ENCODE measurements at places on chromosomes 6 and 20.
A peak's percentile ranks its signal among the peaks of the same experiment; 100 is the strongest.

GRCh38 chr20:44079291-44079690 lies 107.7 kb downstream of the JPH2 start:
- no peak for DNase-seq

DNA sequence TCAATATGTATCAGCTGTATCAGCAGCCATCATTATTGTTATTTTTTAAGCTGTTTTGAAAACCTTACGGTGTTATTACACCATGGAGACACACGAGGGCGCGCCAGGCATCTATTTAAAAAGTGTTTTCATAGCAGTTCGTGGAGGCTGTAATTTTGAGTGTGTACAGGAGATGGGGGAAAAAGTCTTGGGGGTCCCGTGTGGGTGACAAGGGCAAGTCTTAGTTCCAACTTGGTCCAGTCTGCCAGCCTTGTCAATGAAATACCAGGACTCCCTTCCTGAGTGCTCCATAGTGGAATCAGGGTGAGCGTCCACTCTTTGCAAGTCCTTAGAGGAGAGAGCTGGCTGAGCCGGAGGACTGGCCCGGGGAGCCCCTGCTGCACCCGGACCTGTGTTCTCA lies 43.3 kb downstream of the SLC2A10 start:
- DNase-seq = peak; percentile 9

DNA sequence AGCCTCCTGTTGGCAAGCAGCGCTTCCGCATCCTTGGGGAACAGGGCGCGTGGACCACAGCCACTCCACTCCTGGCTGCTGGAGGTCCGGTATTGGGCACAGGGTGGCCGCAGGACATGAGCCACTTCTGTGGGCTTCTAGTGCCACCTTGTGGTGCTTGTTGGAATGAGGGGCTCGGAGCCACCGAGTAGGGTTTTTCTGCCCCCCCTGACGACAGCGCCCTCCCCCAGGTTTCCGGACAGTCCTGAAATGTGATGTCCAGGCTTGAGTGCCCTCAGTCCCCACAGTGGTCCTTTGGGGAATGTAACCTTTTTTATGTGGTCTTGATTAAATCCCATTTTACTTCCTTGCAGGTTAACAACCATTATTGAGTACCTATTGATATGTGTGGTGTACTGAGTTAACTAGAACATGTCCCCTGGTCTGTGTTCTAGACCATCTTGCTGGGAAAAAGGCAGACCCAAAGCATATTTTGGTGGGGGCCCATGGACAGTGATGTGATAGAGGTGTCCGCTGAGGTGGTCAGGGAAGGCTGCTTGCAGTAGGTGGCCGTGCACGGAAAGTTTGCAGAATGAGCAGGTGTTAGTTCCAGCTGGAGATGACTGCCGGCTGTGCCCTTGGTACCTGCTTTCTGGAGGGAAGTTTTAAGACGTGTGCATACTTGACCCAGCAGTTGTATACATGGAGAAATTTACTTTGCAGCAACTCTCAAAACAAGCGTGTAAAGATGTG lies 70.0 kb downstream of the PTPN1 start:
- no peak for DNase-seq

DNA sequence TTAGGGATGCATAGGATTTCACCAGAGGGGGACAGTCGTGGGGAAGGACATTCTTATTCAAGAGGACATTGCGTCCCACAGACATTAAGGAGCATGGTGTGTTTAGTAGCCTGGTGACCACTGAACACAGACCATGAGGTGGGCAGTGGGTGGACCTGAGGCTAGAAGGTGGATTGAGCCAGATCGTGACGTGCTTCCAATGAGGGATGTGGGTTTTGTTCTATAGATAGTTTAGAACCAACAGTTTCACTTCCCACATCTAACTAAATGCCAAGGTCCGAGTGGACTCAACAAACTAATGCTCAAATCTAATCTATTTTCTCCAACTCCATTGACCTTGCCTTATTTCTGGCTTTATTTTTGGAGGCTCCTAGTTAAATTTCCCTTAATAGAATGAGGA lies 58.5 kb downstream of the OGFRL1 start:
- no peak for DNase-seq

- no peak for DNase-seq
Measured at GRCh38 chr20:40274912-40275533, 414.0 kb downstream of the MAFB start.

DNA sequence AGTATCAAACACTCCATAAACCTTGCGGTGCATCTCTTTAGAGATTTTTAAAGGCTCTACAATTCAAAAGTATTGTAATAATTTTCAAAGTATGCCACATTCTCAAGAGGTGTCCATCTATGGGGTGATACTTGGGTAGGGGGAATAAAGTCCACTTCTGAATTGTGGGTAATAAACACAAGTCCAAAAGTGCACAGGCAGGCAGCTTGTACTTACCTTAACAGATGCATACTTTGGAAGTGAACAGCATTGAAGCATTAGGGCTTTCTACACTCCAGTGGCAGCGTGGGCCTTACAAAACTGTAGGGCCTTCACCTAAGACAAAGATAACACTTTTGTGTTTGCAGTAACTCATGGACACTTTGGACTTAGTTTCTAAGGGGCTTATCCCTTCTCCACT lies 58.6 kb downstream of the AIG1 start:
- DNase-seq = no peak

DNA sequence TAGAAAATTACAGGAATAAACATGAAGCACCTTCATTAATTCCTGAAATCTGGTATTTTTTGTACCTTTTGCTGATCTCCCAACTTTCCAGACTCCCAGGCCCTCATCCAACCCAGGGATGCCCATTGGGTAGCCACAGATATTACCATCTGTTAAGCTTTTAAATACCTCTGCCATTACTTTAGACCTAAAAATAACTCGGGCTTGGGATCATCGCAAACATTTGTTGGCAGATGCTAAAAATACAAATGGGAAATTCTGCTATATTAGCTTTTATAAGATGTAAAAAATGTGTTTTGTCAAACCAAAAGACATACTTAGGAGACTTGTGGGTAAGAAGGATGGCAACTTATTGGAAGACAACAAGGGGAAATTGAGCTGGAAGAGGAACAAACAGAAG lies 376.1 kb downstream of the CENPW start:
- DNase-seq = no peak

DNA sequence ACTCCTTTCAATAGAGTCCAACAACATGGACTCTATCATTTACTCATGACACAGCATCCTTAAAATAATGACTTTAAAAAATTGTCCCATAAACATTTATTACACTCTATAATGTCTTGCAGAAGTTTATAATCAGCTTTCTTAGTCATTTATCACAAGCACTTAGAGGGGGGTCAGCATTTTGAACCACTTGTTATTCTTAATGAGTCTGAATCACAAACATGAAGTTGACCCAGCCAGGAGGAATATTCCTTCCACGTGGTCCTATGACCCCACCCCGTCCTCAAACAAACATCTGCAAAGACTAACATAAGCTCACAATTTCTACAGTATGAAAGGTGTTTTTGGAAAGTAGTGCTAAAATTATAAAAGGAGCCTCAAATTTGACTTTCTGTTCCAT lies 91.1 kb downstream of the MTFR2 start:
- DNase-seq = no peak

GRCh38 chr6:156783958-156784357 lies 6.8 kb downstream of the ARID1B start:
- no peak for DNase-seq

DNA sequence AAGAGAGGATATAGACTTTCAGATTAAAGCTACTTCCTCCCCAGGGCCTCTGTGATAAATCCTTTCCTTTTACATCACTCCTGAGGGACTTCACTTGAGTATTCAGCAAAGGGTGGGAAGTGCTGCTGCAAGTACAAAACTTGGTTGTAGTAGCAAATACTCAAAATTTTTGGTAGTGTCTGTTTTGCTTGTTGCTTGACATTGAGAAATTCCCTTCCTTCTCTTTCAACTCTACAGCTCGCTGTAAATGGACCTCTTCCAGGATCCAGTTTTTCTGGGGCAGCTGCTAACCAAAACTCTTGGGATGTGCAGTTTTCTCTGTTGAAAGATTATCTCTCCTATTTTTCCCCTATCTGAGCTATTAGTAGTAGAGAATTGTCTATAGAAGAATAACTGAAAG lies 472.0 kb downstream of the CD109 start:
- no peak for DNase-seq

GRCh38 chr6:133613211-133613610 lies 275.7 kb upstream of the TCF21 start:
- DNase-seq = no peak

DNA sequence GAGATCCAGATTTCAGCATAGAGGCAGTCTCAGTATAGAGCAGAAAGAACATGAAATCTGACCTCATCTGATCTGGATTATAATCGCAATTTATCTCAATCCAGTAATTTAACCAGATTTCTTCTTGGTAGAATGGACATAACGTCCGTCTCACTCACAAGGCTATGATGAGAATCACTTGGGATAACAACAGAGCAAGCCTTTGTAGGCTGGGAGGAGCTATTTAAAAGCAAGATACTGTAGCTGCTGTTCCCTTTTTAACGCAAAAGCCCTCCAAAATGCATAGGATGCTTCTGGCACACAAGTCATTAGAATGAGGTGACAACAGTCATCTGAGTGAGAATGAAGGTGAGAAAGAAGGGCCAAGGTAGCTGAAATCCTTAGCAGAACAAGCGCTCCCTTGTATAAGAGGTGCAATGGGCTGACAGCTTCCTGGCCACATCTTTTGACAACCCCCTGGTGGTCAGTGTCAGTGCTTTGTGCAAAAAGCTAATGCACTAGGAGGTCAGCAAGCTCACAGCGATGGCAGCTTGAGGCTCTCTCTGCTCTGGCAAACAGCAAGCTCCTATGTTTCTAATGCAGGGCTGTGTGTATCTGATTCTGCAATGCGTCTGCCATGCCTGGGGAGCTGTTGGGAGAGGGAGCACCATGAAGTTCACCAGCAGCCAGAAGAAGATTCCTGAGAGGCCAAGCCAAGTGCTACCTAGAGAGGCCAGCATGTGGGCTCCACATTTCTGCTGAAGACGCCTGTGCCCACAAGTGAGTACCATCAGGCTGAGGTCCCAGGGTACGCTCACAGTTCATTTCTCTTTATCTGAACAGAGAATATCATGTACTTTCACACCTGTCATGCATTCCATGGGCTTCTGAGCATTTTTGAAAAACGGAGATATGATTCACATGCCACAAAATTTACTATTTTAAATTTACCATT lies 16.2 kb downstream of the METTL24 start:
- no peak for DNase-seq

GRCh38 chr6:128280960-128281359 lies 239.4 kb downstream of the PTPRK start:
- DNase-seq = no peak

DNA sequence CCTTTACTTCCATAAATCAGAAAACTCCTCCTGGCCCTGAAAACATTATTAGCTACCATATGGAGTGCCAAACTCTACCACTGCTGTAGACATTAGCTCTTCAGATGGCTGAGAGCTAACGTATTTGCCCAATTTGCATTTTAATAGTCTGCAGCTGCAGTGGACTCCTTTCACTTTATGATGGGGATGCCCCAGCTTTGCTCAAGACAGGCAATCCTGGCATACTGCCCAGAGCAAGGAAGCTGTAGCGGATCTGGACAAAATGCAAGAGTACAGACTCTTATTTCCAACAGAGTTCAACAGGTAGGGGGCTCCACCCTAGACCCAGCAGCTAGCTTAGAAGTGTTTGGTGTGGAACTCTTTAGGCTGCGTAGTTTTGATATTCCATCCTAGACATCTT lies 246.7 kb downstream of the FOXC1 start:
- DNase-seq = no peak

GRCh38 chr6:1363298-1363697 lies 26.1 kb upstream of the FOXF2 start:
- DNase-seq = no peak

GRCh38 chr6:130288065-130288464 lies 65.3 kb upstream of the SAMD3 start:
- no peak for DNase-seq

GRCh38 chr6:132742495-132742894 lies 15.2 kb downstream of the VNN2 start:
- no peak for DNase-seq

- no peak for DNase-seq
Measured at GRCh38 chr6:104957301-104958177, 632 bp downstream of the LIN28B start.

DNA sequence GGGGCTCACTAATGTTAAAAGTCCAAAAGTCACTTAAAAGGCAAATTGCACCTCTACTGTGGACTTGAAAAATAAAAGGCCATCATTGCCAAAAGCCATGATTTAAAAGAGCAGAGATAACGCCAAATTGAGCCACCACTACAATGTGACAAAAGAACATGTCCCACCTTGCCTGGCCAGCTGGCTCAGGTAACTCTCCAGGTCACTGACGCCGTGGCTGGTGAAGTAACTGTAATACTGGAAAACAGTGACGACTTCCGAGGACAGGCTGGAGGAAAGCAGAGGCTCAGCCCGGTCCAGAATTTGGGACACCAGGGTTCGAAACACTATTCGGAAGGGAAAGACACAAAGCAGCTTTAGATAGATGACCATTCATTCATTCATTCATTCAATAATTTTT lies 29.3 kb upstream of the ARMH2 start:
- DNase-seq = no peak

GRCh38 chr6:45447005-45447404 lies 69.3 kb upstream of the SUPT3H start:
- no peak for DNase-seq

DNA sequence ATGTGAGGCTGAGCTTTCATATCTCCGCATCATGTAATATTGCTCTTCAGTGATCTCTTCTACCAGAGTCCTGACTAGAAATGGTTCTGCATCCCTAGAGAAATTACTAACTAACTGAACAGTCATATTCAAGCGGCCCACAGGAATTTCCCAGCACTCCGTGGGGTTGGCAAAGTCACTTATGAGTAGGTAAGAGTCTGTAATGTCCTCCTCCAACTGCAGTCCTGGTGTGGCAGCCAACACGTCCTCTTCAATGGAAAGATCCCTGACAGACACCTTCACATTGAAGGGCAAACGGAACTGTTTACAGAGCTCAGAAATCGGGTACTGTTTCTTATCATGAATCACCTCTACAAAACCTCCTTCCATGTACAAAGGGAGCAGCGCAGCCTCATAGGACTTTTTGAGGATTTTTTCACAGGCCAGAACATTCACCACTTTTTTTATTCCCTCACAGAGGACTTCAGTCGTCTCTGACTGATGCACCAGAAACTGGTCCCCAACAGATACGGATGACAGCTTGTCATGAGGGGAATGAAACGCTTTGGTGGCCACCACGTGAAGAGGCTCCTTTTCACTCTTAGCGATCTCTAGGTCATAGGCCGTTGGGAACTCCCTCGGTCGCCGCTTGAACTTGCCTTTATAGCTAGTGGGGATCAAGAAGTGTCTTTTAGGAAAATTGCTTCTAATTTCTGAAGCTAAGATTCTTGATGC lies 87.7 kb downstream of the THEMIS start:
- peak; percentile 36 for DNase-seq

- no peak for DNase-seq
Measured at GRCh38 chr6:6683969-6684833, 95.7 kb downstream of the LY86 start.

- DNase-seq = no peak
Measured at GRCh38 chr6:144408161-144408560, 123.0 kb downstream of the UTRN start.

DNA sequence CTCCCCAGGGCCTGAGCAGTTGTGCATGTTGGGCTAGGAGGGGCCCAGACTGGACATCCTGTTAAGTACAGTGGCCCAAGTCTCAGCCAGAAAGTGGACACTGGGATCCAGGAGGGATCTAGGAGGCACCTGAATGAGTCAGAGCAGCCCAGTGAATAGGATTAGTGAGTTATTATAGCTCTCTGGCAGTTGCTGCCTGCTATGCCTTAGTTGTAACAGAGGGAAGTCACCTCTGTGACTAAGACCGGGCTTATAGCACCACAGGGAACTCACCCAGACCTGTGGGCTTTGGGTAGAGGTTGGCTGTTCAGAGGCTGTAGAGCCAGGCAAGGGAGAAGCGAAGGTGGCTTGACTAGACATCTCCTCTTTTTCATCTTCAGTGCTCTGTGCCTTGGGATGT lies 39.0 kb upstream of the AAR2 start:
- DNase-seq = no peak
